ENCODE measurements at places on chromosomes 2 and 18.

GRCh38 chr2:236562434-236562833, 7.2 kb upstream of the ACKR3 start:
- DNase-seq, result no peak

GRCh38 chr2:155157065-155157464, 458.6 kb downstream of the KCNJ3 start:
- DNase-seq, result no peak

- no peak for DNase-seq
Measured at GRCh38 chr2:23327416-23327815, 57.6 kb upstream of the KLHL29 start.

DNA sequence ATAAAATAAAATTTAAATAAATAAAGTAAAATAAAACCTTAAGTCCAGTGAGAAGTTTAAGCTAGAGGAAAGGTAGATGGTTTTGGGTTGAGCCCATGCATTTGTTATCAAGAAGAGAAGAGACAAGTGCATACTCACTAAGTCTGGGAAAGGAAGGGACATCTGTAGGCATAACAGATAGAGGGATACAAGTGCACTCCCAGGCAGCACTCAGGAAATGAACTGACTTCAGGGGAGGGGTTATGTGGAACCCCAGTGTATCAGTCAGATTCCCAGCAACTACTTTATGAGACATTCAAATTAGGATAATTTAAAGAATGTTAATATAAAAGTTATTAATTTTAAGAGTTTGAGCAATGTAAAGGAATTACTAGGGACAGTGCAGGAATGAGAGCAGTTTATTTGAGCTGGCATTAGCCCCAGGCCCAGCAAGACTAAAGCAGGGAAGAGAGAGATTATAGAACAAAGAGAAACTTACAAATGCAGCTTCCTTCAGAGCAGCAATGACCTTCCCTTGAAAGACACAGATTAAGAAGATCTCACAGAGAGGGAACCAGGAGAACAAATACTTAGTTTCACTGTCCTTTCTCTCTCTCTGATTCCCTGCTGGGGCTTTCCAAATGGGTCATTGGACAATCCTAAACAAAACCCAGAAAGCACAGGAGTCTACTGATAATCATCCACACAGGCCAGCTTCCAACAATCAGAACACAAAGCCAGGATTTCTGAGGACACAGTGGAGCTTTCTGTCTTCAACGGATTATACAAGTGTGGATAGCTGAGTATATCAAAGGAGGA, 109.7 kb downstream of the ERBB4 start:
- DNase-seq, result no peak

- no peak for DNase-seq
Measured at GRCh38 chr2:96542357-96542977, 5.9 kb downstream of the ARID5A start.

DNA sequence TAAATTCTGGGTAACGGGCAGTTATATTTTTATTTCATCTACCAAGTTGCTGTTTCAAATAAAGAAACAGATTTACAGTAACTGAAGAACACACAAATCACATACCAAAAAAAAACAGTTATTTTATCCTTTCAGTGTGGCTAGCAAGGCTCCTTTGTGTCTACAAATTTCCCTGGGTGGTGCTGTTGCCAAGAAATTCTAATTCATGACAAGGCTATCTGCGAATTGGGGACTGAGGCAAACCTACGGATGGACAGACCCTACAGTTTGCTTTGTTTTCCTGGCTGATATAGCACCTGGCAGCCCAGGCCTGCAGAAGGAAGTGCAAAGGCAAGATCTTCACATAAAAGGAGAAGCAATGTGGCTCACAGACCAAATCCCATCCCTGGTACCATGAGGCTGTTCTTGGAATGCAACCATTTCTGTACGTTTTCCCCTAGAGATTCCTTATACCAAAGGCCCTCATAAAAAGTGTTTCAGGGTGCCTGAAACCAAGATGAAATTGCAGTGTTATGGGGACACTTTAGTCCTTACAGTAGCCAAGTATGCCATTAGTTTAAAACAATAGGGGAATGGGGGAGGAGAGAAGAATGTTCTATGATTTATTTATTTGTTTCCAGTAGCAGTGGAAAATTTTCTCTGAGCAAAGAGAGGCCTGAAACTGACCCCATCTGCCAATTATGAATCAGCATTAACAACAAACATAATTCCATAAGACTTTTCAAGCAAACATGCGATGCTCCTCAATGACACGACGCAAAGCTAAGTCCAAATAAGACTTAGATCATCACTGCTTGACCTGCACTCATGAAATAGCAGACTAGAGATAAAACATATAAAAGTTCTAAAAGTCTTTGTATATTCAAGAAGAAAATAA, 4.3 kb downstream of the KLF7 start:
- DNase-seq, result no peak

- no peak for DNase-seq
Measured at GRCh38 chr18:47882641-47883040, 47.8 kb downstream of the SMAD2 start.

- no peak for DNase-seq
Measured at GRCh38 chr18:3485153-3486149, 35.5 kb downstream of the TGIF1 start.

DNA sequence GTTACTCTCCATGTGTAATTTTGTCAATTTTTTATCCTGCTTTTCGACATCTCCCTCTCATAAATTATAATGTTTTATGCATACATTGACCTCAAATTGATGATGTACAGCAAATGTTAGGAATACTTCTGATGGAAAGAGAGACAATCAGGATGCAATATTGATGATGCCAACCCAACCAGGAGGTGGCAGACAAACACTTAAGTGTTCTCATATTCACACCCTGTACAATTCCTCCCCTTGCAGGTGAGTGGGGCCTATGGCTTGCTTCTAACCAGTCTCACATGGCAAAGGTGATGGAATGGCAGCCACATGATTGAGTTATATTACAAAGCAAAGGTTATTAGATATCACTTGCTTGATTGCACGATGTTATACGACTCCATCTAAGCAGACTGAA, 594.3 kb upstream of the REG3G start:
- DNase-seq, result no peak

GRCh38 chr2:164784376-164784775, 57.2 kb downstream of the COBLL1 start:
- DNase-seq, result no peak

DNA sequence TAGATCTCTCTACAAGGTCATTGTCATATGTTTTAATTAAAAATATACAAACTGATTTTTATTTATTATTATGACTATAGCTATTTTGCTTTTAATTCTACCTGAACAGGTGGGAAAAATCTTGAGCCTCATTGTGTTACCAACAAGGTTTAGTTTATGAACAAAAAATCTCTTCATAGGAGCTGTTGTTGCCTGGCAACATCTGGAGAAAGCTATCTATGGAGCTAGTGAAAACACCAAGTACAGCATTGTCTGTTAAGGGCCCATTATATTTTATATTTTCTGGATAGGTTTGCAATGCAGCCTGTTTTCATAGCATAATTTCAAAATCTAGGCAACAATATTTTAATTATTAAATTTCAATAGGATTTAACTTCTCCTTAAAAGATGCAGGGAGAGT, 383.0 kb upstream of the TMEFF2 start:
- DNase-seq, result no peak

DNA sequence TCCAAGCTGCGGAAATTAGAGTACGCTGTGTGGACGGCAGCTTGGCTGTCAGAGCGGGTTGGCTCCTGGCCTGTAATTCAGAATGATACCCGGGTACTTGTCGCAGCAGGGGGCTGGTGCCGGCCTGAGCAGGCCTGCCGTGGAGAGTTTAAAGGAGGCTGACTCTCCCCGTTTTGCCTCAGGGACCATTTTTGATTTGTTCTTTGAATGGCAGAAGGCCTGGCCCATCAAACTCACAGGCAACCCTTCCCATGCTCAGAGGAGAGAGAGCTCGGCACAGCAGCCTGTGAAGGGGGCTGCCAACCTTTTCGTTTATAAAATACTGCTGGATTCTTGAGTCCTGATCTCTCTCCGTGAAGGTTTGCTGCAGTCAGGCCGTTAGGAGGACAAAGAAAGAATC, 151.3 kb downstream of the KLHL29 start:
- no peak for DNase-seq

GRCh38 chr2:112150447-112150846, 12.3 kb downstream of the FBLN7 start:
- peak; percentile 90 for DNase-seq

GRCh38 chr18:21074336-21075323, 37.0 kb downstream of the ROCK1 start:
- no peak for DNase-seq

- DNase-seq, result no peak
Measured at GRCh38 chr2:207847807-207848544, 78.3 kb upstream of the FZD5 start.

DNA sequence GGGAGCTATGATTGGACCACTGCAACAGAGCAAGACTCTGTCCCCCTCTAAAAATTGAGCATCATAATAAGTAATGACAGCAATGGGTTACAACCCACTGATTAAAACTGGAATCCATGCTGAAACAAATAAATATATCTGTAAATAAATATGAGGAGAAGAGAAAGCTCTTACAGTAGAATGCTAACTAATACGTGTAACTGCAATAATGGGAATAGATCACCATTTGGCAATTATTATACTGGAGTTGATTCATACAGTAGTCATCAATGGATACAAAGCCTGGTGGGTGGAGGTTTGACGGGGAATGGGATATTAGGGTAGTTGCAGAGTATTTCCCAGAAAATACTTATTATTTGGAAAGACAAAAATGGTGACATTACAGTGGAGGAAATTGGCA, 6.1 kb upstream of the INO80B start:
- DNase-seq, result no peak

- no peak for DNase-seq
Measured at GRCh38 chr2:228417956-228418355, 236.5 kb upstream of the SPHKAP start.

GRCh38 chr2:53334610-53335009, 433.0 kb upstream of the CHAC2 start:
- no peak for DNase-seq

DNA sequence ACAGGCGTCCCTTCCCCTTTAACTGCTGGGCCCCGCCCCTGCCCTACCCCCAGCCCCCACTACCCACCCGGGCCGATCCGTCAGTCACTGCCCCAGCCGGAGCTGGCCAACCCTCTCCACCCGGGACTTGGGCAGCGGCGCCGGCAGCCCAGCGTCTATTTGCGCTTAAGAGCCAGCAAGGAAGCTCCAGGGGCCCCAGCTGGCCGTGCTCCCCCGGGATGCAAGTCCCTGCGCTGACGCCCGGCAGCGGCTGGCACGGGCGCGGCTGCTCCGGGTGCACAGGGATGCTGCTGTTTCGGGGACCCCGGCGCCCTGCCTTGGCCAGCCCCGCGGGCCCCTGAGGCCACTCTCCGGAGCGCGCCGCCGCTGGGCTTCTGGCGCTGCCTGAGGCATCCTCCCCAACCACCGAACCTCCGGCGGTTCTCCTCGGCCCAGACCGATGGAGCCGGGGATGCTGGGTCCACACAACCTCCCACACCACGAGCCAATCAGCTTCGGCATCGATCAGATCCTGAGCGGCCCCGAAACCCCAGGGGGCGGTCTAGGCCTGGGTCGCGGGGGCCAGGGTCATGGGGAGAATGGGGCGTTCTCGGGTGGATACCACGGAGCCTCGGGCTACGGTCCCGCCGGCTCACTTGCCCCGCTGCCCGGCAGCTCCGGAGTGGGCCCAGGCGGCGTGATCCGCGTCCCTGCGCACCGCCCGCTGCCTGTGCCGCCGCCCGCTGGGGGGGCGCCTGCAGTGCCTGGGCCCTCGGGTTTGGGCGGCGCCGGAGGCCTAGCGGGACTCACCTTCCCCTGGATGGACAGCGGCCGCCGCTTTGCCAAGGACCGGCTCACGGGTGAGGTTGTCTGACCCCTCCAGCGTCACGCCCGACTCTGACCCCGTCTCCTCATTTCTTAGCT, at the start of gene TLX2:
TSS of gene TLX2 (plus strand) at position 83 of the 903 bp plus-strand sequence. CDS start at position 440, 357 bp downstream.
- no peak for DNase-seq

DNA sequence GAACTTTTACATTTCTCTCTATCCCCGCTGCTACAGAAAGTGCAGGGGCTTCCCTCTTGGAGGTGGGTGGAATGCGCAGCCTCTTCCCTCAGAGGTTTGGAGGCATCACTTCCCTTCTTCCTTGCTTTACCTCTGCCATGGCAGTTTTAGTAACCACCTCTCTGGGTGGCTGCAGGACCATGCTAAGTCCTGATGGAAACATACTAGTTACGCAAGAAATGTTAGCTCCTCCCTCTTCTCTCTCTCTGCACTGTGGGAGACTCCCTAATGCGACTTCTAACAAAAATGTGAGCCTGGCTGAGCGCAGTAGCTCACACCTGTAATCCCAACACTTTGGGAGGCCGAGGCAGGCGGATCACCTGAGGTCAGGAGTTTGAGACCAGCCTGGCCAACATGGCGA, 116.8 kb upstream of the RAB6C start:
- DNase-seq, result no peak

DNA sequence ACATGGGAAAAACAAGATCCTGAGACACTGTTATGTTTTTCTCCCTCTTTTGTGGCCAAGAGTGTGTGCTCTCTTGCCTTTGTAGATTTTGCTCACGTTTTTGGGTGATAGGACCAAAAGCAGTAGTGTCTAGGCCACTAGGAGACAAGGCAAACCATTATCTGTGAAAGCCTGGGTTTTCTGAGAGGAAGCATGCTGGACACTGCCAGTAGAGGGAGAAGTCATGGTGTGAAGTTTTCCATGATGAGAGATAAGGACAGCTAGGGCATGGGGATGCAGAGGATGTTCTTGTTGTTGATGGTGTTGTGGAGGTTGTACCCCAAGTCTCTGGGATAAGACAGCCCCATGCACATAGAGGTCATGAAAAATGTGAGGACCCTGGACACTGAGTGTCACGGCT, 285.3 kb downstream of the SOX11 start:
- DNase-seq, result no peak

DNA sequence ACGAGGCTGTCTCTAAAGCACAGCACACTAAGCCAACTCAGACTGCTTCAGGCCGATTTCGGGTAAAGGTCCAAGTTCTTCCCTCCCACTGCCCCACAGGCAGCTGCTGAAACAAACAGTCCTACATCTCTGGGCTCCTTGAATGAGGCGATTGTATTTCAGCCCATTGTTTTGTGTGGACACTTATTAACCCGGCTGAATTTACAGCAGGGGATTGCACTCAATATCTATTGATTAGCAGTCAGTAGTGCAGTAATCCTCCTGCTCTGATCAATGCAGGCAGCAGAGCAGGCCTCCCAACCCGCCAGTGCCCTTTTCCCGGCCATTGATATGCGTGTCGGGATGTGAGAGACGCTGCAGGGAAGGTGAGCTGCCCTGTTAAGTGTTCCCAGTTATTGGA, 330.1 kb downstream of the CMPK2 start:
- DNase-seq, result no peak
